ENCODE measurements at places on chromosomes 11 and 22.
A peak's percentile ranks its signal among the peaks of the same experiment; 100 is the strongest.

DNA sequence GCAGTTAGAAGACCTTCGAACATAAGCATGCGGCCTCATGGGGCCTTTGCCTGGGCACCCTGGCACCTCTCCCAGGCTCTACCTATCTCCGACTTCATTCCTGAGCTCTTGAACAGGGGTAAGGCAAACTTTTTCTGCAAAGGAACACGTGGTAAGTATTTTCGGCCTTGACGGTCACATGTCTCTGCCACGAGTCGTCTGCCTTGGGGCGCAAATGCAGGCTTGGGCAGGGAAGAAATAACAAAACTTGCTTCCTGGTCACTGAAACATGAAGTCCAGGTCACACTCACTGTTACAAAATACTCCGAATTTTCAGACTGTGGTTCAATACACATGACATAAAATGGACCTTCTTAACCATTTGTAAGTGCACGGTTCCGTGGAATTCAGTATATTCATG lies 3.4 kb upstream of the ASCL2 start:
- no peak for DNase-seq

DNA sequence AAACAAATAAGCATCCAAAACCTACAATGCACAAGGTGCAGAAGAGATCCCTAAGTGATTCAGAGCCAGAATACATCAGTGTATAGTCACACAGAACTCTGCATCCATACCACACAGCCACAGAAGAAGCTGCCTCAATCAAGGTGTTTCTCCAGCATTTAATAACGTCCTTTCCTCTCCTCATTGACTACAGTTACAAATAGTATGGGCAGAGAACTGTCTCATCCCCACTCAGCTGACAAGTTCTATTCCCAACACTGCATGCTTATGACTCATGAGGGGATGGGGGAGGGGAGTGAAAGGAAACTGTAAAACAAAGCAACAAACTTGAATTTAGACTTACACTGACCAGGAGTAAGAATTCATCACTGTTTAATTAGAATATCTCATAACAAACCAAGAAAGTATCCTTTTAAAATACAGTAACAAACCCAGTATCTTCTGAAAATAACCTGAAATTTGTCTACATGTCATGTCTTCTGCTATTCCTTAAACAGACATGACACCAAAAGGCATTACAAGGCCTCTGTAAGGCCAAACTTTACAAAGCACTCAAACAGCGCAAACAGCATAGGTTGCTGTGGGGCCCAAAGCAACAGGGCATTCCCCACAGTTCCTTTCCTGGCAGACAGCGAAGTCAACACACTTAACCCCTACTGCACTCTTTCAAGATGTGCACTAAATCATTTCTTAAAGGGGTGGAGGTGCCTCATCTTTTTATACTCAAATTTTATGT lies 29.3 kb downstream of the CELF1 start:
- DNase-seq = peak; percentile 82

GRCh38 chr11:117313091-117313490 lies 3.0 kb downstream of the BACE1 start:
- DNase-seq = no peak

- DNase-seq = no peak
Measured at GRCh38 chr11:65502555-65503367, 3.9 kb downstream of the MALAT1 start.

GRCh38 chr11:10751581-10751940 lies 515 bp downstream of the CTR9 start:
- DNase-seq = peak; percentile 10

DNA sequence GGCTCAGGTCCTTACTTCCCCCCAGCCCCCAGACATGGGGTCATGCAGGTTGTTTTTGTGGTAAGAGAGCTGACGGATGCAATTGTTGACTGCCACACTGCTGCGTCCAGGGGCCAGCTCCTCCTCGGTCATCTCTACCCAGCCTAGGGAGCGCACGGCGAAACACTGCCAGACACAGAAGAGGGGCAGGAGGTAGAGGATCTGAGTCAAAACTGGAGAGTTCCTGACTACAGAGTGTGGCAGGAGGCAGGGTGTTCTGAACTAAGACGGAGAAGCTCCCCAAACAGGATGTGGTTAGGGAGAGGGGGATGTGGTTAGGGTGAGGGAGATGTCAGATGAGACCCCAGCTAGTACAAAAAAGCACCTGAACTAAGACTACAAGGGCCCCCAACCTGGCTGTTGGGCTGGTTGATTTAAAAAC lies 12.3 kb downstream of the SMPD1 start:
- DNase-seq = peak; percentile 94

- DNase-seq = no peak
Measured at GRCh38 chr11:134780486-134781147, 368.6 kb upstream of the B3GAT1 start.

DNA sequence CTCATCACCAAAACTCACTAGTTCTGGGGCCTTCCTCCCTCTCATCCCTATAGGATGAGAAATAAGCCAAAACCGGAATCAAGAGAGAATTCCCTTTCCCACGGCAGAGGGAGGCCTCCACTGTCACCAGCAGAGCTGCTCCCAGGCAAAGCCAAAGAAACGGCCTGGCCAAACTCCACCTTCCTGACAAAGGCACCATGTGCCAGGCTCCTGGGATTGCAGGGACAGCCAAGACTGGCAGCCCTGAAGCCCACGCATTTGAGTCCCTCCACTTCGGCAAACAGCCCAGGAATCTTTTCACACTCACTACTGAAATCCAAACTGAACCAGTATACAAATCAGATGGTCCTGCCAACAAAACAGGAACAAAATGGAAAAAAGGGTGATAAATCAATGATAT lies 6.1 kb downstream of the SMCO4 start:
- no peak for DNase-seq

DNA sequence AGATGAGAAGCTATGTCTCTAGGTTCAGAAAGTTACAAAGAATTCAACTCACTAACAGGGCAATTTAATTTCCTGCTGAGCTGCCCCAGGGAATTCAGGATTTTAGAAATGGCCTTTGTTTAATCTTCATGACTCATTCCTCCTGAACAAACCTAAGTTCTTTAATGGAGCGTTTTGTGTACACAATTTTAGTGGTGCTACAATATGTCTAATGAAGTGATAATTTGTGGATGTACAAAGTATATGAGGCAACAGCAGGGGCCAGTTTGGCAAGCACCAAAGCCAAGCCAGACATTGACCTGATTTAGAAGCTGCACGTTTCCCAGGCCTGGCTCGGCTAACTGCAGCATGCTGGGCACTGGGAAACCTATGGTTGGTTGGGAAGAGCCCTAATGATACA lies 34.4 kb upstream of the HEPHL1 start:
- DNase-seq = no peak

- no peak for DNase-seq
Measured at GRCh38 chr11:118319337-118319707, 14.8 kb downstream of the CD3E start.

- no peak for DNase-seq
Measured at GRCh38 chr11:126102436-126102981, 39.8 kb upstream of the CDON start.

- DNase-seq = no peak
Measured at GRCh38 chr11:36038541-36038940, 94.7 kb downstream of the LDLRAD3 start.

DNA sequence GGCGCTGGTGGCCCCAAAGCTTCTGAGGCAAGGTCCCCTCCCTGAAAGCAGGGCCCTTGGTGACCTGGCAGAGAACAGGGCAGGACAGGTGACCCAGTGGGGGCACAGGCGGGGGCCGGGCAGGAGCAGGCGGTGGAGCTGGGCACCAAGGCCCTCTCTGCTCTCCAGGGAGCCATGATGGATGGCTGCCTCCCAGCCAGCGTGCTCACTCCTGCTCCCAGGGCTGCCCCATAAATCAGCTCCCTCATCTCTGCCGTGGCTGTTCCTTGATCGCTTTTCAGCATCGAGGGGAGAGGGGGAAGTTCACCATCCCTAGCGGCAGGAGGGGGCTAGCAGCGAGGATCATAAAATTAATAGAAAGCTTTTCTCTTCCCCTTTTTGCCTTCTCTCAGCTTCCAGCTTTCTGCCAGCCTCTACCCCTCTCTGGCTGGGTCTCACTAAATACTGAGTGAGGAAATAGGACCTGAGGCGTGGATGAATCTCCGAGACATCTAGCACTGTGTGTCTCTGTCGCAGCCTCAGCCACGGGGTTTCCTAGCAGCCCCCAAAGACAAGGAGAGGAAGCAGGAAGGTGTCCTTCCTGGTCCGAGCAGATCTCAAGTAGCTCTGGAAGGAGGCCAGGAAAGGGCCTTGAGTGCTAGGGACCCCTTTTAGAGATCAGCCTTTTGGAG lies 22.2 kb upstream of the ELFN2 start:
- no peak for DNase-seq

DNA sequence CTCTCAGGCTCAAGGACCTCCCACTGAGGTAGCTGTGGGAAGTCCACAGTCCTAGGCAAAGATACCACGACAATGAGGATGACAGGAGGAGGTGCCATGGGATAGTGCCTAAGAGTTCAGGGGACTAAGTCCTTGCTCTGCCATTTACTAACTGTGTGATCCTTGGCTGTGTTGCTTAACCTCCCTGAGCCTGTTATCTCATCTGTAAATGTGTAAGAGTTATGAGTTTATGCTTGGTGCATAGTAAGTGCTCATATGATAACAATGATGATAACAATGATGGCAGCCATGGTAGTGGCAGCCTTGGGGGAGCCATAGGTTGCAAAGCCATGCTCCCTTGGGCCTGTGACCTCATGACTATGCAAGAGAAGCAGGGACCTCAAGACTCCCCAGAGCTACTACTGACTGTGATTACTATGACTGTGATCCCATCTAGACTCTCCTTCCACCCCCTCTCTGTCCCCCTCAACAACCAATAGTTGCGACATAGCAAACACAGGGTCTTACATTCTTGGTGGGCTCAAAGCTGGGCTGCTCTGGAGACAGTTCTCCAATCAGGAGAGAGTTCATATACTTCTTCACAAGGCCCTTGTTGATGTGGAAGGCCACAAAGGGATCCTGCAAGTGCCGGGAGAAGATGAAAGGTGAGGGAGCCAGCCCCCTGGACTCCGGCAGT lies 3.9 kb downstream of the FADS1 start:
- no peak for DNase-seq

DNA sequence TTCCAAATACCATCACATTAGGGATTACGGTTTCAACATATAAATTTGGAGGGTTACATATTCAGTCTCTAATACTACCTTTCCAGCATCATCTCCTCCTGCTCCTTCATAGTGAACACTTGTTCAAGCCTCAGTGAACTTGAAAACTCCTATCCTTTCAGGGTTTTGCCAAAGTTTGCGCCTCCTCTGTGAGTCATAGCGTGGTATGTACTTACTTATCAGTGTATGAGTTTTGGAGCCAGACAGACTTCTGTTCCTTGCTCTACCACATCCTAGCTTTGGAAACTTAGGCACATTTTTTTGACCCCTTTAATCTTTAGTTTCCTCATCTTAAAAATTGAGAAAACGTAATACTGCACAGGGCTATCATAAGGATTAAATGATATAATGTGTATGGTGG lies 160.1 kb upstream of the ZC3H12C start:
- DNase-seq = no peak

- no peak for DNase-seq
Measured at GRCh38 chr11:106996691-106997090, 21.6 kb downstream of the GUCY1A2 start.

GRCh38 chr22:47446821-47447810 lies 684.7 kb downstream of the TBC1D22A start:
- no peak for DNase-seq

- peak; percentile 12 for DNase-seq
Measured at GRCh38 chr11:13837286-13837685, 125.2 kb upstream of the SPON1 start.

DNA sequence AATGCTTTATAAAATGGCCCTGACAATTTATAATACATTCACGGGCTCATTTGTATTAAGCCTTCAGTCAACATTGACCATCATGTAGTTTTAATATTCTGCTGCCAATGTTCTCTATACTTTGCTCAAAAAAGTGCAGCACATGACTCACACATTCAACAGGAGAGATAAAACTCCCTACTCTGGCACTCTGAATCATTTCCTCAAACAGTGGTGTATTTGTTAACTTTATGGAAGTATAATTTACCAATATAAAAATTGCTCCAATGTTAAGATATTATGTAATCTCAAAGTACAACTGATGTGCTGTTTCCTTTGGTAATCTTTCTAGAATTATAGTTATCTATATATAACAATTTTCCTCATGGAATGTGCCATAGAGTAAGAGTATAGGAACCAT lies 39.9 kb downstream of the MAML2 start:
- no peak for DNase-seq

DNA sequence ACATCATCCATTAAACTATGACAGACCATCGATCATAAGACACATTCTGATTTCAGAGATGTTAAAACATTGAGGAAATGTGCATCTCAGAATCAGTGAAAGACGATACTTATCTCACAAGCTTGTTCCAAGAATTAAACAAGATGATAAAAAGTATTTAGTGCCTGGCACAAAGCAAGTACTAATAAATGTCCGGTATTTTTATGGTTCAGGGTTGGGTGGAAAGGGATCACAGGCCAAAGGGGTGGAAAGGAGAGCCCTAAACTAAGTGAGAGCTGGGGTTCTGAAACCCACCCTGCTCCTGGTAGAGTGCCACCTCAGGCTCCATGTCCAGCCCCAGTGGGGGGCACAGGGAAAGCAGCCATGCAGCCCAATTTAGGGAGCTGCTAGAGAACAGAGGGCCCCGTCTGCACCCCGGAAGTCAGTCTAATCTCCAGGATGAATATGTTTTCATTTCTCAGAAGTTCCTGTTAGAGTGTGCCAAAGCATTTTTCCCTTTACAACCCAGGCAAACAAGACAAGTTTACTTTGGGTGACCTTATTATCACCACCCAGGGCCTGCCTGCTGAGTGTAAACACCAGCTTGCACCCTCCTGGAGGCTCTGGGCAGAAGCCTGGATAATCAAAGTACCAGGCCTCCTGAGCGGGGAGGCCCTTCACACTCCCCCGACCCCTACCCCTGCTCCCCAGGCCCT lies 3.8 kb upstream of the CREB3L1 start:
- DNase-seq = no peak

GRCh38 chr11:35907648-35908431 lies 36.0 kb upstream of the LDLRAD3 start:
- no peak for DNase-seq

GRCh38 chr11:78821371-78822306 lies 247.0 kb upstream of the NARS2 start:
- no peak for DNase-seq

DNA sequence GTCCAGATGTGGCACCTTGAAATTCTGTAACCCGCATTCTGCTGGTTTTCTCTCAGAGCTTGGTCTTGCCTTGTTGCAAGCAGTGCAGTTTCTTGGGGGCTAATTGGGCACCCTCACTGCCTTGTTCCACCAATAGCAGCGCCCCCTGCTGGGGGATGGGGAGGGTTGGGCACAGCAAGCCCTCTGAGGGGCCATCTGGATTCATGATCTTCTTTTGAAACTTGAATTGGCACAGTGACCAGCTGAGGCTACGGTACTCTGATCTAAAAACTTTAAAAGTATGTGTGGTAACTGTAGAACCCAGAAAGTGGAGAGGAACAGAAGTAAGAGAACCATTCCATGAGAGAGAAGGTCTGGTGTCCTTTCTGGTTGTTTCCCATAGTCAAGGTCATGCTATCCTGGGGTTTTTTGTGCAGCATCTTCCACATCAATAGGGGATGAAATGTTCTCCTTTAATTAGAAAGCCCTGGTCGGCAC lies 64.2 kb downstream of the MED15 start:
- peak; percentile 69 for DNase-seq

GRCh38 chr11:94325681-94326080 lies 21.3 kb downstream of the IZUMO1R start:
- peak; percentile 64 for DNase-seq

GRCh38 chr22:44193535-44193891 lies 12.8 kb downstream of the PARVG start:
- peak; percentile 61 for DNase-seq

- DNase-seq = no peak
Measured at GRCh38 chr11:102097186-102097585, 13.1 kb upstream of the YAP1 start.
